Stimulated activated CD4-positive, alpha-beta T cell treated with anti-CD3 and anti-CD28 coated beads, Interleukin-15, amount 100 ng/mL, for 48 hours (primary cell): ENCODE measurements at places on chromosomes 2 and 18.

DNA sequence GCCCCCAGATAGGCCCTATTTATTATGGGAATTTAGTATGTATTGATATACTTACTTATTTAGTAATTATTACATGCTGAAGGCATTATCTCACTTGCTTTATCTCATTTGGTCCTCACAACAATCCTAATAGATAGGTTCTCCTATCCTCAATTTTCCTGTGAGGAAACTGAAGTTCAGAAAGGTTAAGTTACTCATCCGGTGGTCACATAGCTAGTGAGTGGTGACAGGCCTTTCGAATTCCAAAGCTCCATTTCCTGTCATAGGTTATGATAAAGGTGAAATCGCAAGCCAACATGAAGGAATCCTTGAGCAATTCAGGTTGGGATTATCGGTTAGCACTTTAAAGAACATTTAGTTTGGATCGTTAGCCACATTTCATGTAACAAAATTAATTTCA, 33.3 kb downstream of the NAB1 start:
- DNase-seq, result no peak

- DNase-seq, result no peak
Observed at GRCh38 chr2:225326969-225327368, 72.5 kb upstream of the NYAP2 start.

DNA sequence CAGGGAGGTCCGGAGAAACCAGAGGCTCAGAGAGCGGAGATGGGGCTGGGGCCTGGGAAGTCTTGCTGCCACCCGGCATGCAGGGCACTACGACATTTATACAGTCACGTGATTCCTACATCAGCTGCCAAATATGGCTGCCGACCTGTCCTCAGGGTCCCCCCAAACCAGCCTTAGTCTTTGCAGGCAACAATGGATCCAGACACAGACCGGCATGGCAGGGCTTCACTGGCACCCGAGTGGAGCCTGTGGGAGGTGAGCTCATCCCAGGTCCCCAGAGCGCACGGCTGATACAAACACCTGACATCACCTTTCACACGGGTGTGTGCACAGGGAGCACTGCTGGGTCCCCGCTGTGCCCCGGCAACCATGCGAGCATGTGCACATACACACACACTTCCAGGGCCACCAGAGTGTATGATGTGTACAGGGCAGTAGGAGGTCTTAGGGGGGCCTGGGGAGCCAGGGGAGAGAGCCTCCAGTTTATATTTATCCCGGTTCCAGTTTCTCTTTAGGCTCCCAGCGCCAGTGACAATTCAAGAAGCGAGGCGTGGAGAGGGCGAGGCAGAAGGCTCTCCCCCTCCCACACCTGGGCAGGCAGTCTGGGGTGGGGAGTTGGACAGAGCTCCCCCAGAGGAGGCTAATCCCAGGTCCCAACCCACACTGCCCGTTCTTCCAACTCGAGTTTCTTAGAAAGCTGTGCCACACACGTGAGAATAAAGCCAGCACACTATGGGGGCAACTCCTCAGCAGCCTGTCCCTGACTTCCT, 2.7 kb downstream of the SEMA4C start:
- no peak for DNase-seq

DNA sequence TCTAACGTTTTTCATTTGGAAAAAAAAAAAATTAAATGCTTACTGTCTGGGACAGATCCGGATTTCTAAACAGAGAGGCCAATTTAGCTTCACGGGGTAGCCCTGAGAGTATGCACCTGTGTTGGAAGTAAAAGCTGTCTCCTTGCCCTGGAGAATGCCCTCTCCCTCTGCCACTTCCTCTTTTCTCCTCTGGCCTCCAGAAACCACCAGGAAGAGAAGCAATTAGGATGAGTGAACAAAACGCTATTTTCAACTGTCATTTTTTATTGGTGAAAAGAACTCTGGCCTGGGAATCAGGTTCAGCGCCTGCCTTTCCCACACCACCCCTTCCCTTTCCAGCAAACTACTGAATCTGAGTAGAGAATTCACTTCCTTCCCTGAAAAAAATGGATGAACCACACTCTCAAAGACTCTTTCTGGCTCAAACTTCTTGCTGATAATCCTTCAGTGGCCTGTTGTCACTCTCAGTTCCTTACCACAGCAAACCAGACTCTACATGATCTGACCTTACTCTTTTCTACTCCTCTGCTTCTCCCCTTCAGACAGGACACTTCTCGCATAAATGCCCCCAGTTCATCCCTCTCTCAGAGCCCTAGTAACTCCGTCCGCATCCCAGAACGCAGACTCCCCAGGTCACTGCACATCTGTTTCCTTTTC, 29.8 kb downstream of the KLF7 start:
- DNase-seq, result no peak

DNA sequence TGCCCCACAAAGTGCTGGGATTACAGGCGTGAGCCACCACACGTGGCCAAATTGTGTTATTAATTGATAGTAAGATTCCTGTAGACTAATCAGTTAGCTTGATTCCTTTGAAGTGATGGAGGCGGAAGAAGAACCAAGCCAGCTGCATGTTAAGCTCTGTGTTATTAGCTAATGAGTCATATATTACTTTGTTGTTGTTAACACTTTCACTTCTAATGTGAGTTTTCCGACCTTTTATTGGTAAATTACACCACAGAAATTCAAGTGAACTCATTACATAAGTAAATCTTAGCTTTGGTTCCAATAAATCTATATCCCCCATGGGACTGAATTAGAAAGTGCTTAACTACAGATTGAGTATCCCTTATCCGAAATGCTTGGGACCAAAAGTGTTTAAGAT, 20.3 kb downstream of the CHMP1B start:
- DNase-seq, result no peak

DNA sequence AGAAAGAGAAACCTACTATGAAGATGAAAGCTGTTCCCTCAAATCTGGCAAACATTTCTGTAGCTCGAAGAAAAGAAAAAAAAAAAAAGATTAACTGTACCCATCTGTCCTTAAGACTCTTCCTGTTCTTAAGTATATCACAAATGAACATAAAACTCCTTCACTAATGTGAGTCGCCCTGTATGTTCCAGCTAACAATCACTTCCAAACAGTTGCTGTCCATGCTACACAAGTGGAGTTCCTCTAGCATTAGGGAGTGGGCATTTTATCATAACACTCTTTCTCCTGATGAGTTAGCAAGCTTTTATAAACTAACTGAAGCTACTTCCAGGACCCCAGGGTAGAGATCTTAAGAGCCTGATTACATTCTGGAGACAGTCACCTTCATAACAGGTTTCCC, 5.8 kb downstream of the CUL3 start:
- DNase-seq, result no peak

DNA sequence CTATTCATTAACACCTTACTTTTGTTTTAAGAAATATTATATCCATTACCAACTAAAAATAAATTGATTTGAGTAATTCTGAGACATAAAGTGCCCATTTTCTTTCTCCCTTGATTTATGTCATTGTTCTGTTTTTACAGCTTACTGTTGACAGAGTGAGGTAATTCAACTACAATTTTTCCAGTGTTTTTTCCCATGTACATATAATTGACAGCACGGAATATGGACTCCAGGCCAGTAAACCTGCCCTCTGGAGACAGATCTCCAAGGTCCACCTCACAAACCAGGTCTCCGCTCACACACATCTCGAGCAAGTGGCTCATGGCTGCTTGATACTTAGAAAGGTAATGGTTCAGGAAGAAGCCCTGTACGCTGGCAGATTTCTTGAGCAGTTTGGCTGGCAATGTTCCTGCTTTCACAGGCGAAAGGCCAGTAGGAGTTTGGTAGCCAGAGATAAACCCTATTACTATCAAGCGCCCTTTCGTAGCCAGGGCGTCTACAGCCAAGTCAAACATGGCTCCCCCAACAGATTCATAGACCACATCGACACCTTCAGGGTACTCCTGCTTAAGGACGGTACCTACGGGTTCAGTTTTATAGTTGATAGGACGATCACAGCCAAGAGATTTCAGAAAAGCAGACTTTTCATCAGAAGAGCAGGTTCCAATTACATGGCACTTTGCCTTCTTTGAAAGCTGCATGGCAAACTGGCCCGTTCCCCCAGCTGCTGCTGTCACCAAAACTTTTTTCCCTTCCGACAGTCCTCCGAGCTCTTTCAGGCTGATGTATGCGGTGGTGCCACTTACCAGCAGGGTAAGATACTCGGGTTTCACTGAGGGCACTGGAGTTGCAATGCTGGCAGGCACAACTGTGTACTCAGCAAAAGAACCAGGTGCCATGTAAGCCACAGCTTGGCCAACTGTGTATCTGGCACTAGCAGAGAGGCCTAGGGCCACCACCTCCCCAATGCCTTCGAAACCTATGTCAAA, 7.4 kb downstream of the PTGR3 start:
- DNase-seq, result no peak

DNA sequence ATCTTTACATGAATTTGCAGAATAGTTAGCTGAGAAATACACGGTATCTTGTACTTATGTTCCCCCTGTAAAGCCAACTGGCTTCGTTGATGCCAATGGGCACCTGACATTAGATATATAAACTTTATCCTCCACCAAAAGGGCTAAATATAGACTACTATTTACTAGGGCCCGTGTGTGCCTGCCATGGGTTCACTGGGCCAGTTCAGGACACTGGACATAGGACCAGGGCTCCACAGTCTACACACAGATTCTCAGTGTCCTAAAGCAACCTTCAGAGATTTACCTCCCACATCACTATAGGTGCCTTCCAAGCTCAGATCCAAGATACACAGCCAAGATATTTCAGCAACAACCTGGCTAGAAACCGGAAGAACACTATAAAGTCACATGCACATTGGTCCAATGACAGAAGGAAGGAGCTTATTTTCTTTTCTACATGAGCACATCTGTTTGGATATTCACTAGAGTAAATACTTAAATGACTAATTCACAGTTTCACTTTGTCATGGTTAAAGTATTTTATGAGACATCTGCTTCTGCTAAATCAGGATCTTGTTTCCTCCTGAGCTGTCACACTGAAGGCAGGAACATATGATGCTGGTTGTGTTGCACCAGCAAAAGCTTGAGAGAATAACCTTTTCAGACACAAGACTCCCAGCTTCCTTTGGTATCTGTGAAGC, 95.1 kb downstream of the MYO5B start:
- no peak for DNase-seq

GRCh38 chr18:63233334-63233733, 86.2 kb downstream of the BCL2 start:
- DNase-seq, result peak; percentile 36

DNA sequence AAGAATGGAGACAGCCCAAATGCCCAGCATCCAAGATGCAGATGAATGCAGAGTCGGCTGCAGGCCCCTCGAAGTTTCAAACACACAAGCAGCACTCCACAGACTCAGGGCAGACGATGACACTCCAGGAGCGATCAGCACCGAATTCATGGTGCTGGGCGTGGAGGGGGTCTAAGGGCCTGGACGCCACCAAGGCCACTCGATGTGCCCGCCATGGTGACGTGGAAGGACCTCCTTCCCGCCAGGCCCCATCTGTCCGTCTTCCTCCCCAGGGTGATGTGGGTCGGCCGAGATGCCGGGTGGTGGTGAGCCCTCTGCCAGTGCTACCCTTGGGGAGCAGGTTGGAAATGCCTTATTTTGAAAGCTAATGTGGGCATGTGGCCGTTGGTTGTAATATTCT, 9.4 kb downstream of the KIF1A start:
- no peak for DNase-seq

DNA sequence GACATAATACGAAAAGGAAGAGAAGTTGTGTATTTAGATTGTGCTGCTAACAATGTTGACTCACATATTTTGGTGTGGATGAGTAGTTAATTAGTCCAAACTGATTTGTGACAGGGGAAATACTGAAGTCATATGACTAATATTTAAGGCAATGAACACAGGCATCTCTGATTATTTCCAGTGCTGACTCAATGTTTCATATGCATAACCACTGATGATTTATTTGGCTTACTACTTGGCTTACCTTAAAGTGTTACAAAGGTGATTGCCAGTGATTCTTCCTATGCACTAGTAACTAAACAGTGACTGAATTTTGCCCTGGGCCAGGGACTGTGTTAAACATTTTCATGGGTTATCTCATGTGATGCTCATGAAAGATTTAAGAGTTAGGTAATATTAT, 722.6 kb downstream of the METTL4 start:
- DNase-seq, result no peak

GRCh38 chr2:232689152-232689910, 7.8 kb upstream of the GIGYF2 start:
- no peak for DNase-seq

GRCh38 chr18:63223837-63224236, 95.7 kb downstream of the BCL2 start:
- no peak for DNase-seq

DNA sequence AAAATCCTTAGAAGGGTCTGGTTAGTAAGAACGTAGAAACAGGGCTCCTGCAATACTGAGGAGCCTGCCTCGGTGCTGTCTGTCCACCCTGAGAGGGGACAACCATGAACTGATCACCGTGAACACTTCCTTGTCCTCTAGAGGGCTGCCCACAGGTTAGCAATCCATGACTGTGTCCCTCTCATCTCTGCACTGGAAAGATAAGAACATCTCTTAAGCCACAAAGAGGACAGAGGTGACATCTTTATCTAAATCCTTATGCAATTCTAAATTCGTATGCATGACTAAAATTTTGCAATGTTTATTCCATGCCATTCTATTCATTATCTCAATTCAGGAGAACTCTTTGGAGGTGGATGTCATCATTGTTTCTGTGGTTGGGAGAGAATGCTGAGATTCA, 12.8 kb downstream of the EFR3B start:
- DNase-seq, result no peak

DNA sequence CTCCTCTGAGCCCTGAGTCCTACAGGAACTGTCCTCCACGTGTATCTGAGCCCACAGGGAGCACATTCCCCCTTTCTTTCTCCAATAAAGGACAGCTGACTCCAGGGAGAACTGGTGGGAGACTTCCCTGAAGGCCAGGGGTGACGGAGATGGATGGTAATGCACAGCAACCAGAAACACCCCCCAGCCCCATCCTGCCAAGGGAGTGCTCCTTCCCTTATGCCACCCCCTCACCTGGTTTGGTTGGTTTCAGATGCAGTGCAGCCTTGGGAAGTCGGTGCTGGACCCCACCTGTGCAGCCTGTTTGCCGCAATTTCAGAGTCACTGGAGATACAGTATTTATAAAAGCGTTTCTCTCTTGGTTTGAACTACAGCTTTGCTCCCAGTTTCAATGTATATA, 24.0 kb downstream of the GPR55 start:
- DNase-seq, result no peak

- DNase-seq, result no peak
Observed at GRCh38 chr2:57850415-57851130, 196.0 kb upstream of the VRK2 start.

DNA sequence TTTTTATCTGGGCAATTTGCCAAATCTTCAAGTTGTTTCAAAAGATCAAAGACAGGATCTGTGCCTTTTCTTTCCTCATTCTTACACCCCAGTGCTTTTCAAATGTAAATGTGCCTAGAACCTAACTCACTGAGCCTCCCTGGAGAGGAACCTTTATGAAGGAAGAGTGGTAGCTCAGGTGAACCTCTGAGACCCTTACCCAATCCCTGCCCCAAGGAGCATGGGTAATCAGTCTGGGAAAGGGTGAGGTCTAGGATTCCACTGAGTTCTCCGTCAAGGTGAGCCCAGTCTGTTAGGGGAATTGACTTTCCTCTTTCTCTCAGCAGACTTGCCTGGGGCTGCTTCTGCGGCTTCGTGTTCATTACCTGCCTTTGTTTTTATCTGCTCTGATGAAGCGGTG, 88.1 kb upstream of the MAP4K4 start:
- DNase-seq, result no peak

GRCh38 chr2:227313310-227313709, 11.7 kb upstream of the MFF start:
- no peak for DNase-seq
